Peyer's patch (tissue), 4 donors: ENCODE measurements at places on chromosomes 4 and X. TPM values are rescaled to one million over a fixed set of nuclear protein-coding genes. Genes with fewer than 3 reads are reported as not detected.
A peak's percentile ranks its signal among the peaks of the same experiment; 100 is the strongest.

DNA sequence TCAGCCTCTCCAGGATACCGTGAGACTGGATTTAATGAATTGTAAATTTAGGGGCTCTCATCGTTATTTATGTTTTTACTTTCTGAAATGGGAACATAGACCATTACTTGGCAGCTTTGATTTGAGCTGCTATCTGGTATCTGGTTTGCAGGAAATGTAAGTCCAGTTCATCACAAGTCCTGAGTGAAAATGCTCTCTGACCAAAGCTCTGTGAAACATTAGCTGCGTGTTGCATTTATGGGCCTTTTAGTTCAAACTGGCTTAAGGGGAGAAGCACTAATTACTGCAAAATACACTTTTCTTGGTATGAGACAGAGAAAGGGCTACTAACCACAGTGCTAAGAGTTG is 420 bp downstream of the CC2D2A start:
- no peak for DNase-seq

DNA sequence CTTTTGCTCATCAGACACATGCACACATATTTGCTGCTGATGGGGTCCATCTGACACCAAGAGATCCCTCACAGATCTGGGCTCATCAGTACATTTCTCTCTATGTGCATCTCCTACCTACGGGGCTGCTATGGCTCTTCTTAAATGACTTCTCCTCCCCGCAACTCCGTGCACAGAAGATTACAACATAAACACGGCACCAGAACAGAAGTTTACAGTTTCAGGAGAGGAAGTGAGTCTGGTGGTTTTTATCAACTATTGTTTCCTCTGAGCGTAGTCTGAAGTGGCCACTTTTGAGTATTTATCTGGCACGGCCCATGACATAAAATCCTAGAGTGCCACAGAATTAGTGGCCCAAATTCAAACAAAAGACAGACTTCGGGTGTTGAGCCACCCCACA is 263.8 kb downstream of the PRDM5 start:
- no peak for DNase-seq

DNA sequence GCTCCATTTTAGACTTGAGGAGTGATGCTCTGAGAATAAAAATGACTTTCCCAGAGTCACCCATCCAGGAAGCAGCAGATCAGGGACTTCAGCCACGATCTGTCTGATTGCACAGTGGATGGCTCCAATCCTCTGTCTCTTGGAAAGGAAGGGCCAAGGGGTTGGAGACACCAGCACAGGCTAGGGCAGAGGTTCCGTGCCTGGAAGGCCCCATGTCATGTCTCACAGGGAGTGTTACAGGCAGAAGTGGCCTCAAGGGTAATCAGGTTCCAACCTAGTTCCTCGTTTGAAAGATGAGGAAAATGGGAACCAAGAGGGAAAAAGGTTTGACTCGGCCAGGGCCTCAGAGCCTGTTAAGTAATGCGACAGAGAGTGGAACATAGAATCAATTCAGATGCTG is 160.0 kb downstream of the EFNB1 start:
- DNase-seq: no peak

GRCh38 chr4:78379040-78379439 is 172.5 kb upstream of the ANXA3 start:
- DNase-seq: no peak

DNA sequence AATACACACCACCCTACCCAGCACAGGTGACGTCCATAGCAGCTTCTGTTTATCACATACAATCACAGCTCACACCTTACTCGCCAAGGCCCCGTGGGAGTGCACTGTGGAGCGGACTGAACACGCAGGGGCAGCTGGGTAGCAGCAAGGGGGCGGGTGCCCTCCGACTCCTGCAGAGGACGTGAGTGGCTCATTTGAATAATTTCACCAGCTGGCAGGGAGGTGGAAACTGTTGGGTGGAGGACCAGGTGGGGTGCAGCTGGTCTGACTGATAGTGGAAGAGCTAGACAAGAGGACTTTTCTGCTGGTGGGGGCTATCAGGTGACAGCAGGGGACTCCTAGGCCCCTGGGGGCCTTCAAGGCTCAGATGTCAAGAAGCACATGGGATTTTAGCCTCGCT is 16.3 kb downstream of the MAN2B2 start:
- DNase-seq: no peak

DNA sequence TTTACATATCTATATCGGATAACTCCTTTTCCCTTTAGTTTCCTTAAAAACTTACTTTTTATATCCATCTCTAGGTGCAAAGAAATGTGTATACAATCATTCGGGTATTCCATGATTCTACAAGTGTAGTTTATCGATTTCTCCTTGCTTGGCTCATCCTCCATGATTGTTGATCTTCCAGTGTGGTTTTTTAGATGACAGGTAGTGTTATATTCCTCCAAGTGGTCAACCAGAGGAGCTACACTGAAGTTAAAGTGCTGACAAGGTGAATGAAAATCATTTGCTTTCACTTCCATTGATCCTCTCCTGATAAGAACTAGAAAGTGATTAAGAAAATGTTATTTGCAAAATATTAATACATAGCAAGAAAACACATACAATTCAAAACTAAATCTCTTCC is 38.5 kb downstream of the TMEM156 start:
- DNase-seq: no peak

- DNase-seq: no peak
Observed at GRCh38 chr4:107472265-107472948, 247.6 kb downstream of the PAPSS1 start.

- no peak for DNase-seq
Observed at GRCh38 chr4:38360201-38360600, 303.8 kb upstream of the KLF3 start.

- no peak for DNase-seq
Observed at GRCh38 chr4:78119698-78120097, 62.6 kb downstream of the FRAS1 start.

GRCh38 chr4:5810770-5811430 is 82.0 kb downstream of the CRMP1 start:
- DNase-seq: peak; percentile 17

DNA sequence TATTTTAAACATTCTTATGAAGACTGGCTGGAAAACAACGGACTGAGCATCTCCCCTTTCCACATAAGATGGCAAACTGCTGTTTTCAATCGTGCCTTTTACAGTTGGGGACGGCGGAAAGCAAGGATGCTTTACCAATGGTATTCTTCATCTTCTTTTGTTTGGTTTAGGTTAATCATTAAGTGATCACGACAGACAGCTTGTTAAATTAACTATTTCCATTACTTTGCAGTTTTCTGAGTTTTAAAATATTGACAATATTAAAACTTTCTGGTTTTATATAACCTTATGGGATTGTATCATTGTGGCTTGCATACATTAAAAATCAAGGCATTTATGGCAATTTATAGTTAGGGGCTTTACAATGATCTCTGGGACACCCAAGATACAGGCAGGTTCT is 3.8 kb downstream of the MBTPS2 start:
- no peak for DNase-seq

- no peak for DNase-seq
Observed at GRCh38 chr4:17595471-17596005, 18.5 kb downstream of the LAP3 start.

GRCh38 chrX:1442724-1443367 is 9.9 kb downstream of the ASMTL start:
- DNase-seq: peak; percentile 7

DNA sequence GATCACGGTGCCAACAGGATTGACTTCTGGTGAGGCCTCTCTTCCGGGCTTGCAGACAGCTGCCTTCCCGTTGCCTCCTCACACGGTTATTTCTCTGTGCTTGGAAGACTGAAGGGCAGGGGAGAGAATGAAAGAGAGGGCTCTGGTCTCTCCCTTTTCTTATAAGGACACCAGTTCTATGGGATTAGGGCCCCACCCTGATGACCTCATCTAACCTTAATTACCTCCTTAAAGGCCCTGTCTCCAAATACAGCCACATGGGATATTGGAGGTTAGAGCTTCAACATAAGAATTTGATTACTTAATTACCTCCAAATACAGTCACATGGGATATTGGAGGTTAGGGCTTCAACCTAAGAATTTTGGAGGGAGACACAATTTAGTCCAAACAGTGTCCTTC is 46.5 kb downstream of the EVC start:
- DNase-seq: no peak

- DNase-seq: no peak
Observed at GRCh38 chr4:112184438-112184837, 39.2 kb downstream of the FAM241A start.

- peak; percentile 63 for DNase-seq
Observed at GRCh38 chr4:22129454-22130029, 181.0 kb upstream of the KCNIP4 start.

GRCh38 chrX:118660085-118660484 is 67.3 kb upstream of the IL13RA1 start:
- DNase-seq: no peak

DNA sequence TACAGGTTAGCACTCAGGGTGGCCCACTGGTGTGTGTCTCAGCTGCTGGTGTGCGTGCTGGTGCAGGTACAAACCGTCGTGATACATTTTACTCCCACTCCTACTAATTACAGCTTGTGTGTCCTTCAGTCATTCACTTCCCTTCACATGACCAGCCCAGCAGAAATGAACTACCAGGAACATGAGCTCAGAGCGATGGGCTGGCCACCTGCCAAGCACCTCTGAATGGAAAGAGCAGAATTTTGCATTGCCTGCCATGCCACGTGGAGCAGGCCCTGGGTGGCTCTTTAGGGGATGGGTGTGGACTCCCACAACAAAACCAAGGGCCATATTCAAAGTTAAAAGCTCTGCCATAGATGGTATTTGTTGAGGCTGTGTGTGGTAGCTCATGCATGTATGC is 58.9 kb upstream of the PGM2 start:
- no peak for DNase-seq

DNA sequence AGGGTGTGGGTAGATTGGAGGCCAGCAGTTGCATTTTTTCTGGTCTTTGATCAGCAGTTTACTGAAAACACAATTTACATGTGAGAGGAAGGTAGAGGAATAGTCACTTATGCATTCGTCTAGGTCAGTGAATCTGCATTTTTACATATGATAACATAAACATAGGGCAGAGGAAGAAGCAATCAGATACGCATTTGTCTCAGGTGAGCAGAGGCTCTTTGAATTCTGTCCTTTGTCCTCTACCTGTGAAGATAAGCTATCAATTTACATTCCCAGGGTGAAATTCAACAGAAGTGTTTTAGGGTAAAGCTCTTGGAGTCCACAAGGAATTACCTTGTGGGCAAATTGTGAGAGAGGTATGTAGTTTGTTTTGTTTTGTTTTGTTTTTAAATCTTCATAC is 306.5 kb downstream of the MAGEB5 start:
- no peak for DNase-seq

DNA sequence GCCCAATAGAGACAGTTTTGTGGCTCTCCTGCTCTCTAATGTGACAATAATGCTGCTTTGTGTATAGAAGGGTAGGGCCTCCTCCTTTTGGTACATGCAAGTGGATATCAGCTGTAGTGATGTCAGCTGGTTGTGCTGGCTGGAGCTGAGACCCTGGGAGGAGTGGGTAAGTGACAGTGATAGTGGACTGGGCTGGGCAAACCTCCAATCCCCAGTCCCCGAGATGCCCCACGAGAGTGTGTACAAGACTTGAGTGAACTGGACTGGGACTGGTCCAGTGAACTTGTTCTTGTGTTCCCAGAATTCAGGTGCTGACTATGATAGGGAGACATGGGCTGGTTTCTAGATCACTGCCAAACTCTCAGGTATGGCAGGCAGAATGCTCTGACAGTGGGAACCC is 583.6 kb upstream of the PCDH10 start:
- no peak for DNase-seq

DNA sequence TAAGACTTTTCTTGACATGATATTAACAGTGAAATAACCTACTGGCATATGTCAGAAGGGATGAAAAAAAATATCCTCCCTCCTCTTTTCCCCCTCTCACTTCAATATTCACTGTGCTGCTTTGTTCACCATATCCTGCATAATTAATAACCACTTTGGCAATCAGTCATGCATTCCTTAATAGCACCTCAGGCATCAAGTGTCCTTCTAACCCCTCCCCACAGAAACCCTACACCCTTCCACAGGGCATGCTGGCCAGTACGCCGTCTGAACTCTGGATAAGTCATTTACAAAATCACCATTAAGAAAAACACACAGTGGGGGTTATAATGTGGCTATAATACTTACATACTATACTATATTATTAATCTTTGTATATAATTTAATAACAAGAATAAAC is 165.9 kb downstream of the PDGFC start:
- DNase-seq: no peak

DNA sequence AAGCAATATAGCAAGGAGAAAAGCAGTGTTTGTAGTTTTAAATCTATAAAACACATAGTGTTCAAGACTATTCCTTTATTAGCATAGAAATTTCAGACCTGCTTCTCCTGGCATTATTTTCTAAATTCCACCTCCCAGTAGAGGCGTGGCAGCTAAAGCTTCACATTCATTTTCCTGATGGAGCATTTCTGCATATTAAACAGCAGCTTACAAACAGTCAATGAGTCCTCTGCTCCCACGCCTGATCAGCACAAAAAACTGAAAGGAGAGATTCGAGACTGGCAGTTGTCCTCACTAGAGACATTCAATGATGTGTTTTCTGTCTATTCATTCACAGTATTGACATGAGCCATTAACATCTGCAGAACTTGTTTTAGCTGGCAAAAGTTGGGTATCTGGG is 61.4 kb downstream of the SHISA3 start:
- no peak for DNase-seq

DNA sequence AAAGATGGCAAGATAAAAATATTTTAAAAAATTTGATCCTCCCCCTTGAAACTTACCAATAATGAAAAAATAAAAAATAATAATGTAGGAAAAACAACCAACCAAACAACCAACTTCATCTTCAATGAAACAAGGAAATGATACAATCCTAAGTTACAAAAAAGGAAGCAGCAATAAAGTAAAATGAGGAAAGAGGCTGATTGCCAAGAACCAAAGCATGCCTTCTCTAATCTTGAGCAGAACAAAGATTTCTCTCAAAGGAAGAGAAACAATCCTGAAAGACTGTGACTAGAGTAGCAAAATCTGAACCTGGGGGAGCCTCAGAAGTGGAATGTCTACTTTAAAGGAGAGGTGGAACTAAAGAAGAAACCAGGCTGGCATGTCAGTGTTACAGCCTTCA is 10.9 kb upstream of the WDFY3 start:
- no peak for DNase-seq

- DNase-seq: no peak
Observed at GRCh38 chr4:137648531-137648930, 116.2 kb upstream of the PCDH18 start.

GRCh38 chrX:41881166-41881565 is 42.2 kb downstream of the CASK start:
- DNase-seq: no peak

- DNase-seq: no peak
Observed at GRCh38 chr4:166989886-166990285, 244.4 kb downstream of the SPOCK3 start.

- no peak for DNase-seq
Observed at GRCh38 chr4:41061482-41062185, 152.7 kb downstream of the APBB2 start.

BGN gene
- 2.5 TPM for total RNA-seq

AADAT gene
- 5.6 TPM for total RNA-seq

IL2 gene
- total RNA-seq: not detected

ATP6AP2 gene
- 45.0 TPM for total RNA-seq

DACH2 gene
- total RNA-seq: not detected

USP51 gene
- total RNA-seq: 0.83 TPM

CDS1 gene
- total RNA-seq: 56.4 TPM

DLG3 gene
- 55.2 TPM for total RNA-seq

RS1 gene
- not detected for total RNA-seq

CTAG1A gene
- total RNA-seq: not detected

QRFPR gene
- total RNA-seq: not detected

STBD1 gene
- 50.4 TPM for total RNA-seq

PDE6B gene
- total RNA-seq: not detected

EMCN gene
- 3.5 TPM for total RNA-seq

TDO2 gene
- not detected for total RNA-seq
